ENCODE measurements at places on chromosomes 5 and 9.

DNA sequence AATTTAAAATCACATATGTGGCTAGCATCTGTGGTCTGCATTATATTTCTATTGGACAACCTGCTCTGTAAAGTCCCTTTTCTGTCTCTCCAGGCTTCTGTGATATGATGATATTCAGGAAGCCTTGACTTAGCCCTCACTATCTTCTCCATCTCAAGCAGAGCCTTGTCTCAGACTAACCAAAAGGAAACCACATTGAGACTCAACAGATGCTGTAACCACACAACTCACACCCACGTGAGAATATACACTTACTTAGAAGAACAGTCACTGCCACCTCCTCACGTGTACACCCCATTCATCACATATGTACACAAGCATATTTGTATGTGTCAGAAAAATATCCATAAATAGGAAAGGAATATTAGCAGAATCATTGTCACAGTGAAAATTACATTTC lies 33.6 kb downstream of the HTR4 start:
- no peak for DNase-seq

DNA sequence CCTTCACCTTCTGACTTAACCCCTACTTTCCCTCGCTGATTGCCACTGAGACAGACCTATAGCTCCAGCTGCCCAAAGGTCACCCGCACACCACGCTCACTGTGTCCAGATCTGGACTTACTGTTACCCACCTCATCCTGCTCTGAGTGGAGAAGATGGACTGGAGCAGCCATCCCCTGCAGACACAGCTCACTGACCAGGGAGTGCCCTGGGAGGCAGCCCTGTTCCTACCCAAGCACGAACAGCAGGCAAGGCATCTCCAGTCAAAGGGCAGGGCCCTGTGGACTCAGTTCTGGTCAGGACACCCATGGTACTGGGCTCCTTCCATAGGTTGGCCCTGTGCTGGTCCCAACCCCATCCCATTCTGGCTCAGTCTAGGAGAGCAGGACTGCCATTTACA lies 9.5 kb upstream of the BARX1 start:
- DNase-seq = no peak

DNA sequence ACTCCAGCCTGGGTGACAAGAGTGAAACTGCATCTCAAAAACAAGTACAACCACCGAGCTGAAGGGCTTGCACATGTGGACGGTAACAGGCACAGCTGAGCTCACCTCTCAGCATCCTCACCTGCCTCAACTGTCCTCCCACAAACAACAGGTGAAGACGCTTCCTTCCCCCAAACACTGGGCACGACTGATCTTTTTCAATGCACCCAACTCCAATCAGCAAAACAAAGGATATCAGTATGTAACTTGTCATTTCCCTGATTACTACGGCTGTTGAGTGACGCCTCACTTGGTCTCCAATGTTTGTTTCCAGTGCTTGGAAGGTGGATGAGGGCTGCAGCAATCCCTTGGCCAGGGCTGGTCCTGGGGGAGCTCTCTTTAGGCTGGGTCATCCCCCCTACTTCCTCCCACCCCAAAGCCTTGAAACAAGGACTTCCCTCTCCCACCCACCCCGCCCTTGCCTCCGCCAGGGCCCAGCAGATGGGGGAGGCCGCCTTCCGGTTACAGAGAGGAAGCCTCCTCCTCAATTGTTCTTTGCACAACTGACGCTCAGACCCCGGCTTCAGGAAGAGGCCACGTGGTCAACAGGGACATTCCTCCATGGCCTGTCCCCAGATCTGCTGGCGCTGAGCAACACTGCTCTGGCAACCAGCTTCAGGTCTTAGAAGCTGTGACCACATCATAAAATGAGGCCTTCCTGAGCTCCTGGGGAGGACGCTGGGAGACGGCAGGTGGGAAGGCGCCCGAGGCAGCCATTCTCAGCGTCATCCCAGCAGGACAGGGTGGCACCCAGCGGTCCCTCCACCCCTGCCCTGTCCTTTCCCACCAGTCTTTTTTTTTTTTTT lies 5.9 kb downstream of the FAM78A start:
- DNase-seq = no peak

DNA sequence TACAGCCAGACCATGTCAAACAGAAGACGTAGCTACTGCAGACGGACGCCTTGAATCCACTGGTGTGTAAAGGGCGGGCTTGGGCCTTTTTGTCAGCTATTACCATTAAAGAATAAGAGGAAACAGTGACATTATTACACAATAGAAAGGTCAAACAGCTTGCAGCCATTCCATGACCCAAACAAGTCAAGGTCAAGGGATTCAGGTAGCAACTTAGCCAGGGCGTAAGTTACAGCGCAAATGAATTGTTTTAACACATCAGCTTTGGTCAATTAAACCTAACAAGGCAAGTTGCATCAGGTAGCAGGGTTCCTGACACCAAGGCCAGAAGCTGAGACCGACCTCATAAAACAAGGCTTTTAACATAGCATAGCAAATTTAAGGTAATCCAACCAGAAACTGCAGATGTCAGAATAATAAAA lies 15.3 kb downstream of the NFIB start:
- no peak for DNase-seq

GRCh38 chr5:39501397-39501796 lies 76.6 kb upstream of the DAB2 start:
- DNase-seq = no peak

- DNase-seq = no peak
Measured at GRCh38 chr5:166772770-166773169, 1518.7 kb upstream of the WWC1 start.

GRCh38 chr5:29296548-29296947 lies 1896.9 kb upstream of the CDH6 start:
- no peak for DNase-seq

- peak; percentile 86 for DNase-seq
Measured at GRCh38 chr9:91361291-91362050, at the start of gene AUH. TSS of gene AUH (minus strand) at chr9:91361918. CDS start at chr9:91361889, 29 bp downstream.

GRCh38 chr5:133205204-133205603 lies 153.4 kb downstream of the HSPA4 start:
- no peak for DNase-seq

DNA sequence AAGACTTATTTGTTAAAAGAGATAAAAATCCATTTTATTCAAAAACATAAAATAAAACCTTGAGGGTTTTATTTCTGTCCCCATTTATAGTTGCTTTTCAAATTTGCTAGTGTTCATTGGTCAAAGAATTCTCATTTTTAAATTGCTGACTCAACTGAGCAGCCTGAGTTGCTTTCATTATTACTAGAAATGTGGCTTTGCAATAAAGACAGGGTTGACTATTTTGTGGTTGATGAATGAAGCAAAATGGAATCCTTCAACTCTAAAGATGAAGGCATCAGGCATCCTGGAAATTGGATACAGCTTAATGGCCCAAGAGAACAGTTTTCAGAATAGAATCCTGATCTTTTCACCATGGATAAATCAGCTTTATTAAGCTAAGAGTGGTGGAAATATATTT lies 23.9 kb upstream of the PPP3R2 start:
- DNase-seq = no peak

GRCh38 chr9:28718226-28718625 lies 1144.9 kb upstream of the C9orf72 start:
- DNase-seq = no peak
